NCI-H460 (cell line): ENCODE measurements at places on chromosomes 4 and X. TPM values are rescaled to one million over a fixed set of nuclear protein-coding genes. Genes with fewer than 3 reads are reported as not detected.

Gene GYPA
- total RNA-seq, result not detected in 2 replicates

Gene IQCM
- 0.52 and 1.3 TPM in 2 replicates for total RNA-seq

Gene VEGFD
- 2.3 and 2.9 TPM in 2 replicates for total RNA-seq

Gene CTAG1B
- total RNA-seq, result not detected in 2 replicates

Gene PLXNA3
- 6.5 and 7.1 TPM in 2 replicates for total RNA-seq

Gene NLGN4X
- not detected in 2 replicates for total RNA-seq

Gene FAM133A
- 1.6 and 2.1 TPM in 2 replicates for total RNA-seq

Gene NPY5R
- total RNA-seq, result not detected in 2 replicates

DNA sequence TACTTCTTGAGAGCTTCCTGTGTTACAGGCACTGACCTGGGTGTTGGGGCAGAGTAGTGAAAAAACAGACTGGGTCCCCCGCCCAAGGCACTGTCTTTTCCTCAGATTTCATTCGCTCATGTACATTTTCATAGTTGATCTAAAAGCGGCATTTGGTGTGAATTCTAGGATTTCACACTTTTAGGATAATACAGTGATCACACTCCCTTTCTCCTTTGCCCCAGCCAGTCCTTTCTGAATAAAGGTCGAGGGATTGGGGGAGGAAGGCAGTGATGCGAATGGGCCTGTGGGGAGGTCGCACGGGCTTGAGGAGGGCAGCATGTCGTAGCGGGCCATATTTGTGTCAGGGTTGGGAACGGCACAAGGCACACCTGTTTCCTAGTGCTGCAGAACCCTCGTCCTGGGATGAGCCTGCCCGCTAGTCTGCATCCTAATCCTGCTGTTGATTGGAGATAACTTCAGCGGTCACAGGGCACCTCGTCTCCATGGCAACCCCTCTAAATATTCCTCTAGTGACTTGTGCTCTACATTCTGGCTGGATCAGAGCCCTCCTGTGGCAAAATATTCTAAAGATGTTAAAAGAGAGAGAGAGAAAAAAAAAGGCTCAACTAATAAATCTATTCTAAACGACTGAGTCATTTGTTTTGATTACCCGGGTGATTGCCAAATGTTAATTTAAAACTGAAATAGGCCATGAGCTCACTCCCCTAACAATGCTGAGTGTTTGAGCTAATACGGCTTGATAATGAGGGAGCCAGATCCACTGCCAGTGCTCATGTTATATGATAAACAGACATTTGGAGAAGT is 21.8 kb downstream of the FHL1 start:
- no peak for DNase-seq

DNA sequence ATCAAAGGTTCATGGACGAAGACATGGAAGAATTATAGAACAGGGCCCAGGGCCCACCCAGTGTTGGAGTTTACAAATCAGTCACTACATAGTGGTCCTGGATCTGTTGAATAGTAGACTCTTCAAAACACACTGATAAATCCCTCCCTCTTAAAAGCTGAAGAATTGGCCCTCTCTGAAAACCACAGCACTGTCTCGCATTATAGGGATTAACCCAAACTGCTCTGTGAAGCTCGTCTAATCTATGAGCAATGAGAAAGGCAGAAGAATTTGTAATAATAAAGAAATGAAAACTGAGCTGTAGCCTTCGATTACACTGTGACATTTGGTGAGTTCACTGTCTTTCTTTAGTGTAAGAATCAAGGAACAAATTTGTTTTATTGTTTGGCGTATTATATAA is 92.5 kb upstream of the ZFP42 start:
- DNase-seq, result no peak

GRCh38 chr4:68732653-68733466 is 62.4 kb upstream of the UGT2B15 start:
- DNase-seq, result no peak

DNA sequence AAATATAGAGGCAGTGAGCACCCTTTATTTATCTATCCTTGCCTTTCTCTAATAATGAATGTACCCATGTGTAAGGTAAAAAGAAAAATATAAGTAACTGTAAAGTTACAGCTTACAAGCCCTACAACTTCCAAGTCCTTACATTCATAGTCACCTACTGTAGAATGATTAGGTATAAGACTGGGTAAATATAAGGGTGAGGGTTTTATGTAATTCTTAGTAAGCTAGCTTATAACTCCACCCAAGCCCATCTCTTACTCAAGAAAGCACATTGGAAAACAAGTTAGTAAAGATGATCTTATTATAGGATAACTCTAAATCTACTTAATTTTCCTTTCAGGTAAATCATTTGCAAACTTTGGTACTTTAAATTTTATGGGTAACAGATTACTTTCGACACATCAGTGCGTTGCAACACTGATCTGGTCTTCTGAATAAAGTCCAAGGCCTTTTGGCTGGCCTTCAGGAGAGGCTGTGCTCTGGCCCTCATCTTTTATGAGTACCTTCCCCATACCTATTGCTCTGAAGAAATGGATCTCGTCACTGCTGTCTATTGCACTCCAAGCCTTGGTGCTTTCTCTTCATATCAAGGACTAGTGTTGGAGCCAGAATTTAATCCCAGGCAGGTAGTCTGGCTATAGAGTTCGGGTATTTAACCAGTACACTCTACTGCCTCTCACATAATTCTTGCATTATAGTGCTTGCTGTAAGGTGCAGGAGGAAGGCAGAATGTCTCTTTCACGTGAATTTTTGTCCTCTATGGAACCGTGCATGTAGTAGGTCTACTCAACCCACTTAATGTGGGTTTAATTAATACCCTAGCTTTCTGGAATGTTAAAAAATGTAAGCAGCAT is 443.6 kb upstream of the AR start:
- DNase-seq, result no peak
